Activated T-helper 2 cell treated with anti-CD3 and anti-CD28 coated beads, Interferon-gamma antibody, Interleukin-2, Interleukin-4, amounts not matched to agents 10 μg/mL and 5 μg/mL and 100 μg/mL, durations not matched to agents 14 hours and 24 hours and 36 hours (primary cell): ENCODE measurements at places on chromosomes 3 and 15. TPM values are rescaled to one million over a fixed set of nuclear protein-coding genes. Genes with fewer than 3 reads are reported as not detected.

DNA sequence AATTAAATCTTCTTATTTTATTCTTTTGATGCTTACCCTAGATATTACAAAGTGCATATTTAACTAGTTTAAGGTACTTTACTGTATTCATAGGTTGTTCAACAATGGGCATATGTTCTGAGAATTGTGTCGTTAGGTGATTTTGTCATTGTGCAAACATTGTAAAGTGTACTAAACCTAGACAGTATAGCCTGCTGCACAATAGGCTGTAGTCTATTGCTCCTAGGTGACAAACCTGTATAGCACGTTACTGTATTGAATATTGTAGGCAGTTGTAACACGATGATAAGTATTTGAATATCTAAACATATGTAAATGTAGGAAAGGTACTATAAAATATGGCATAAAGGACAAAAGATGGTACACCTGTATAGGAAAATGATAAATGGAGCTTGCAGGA is 100.7 kb downstream of the CACNA2D3 start:
- H3K36me3 ChIP-seq = no peaks in the 10 kb centered on the region
- no peak for DNase-seq
- H3K4me1 ChIP-seq = no peaks in the 10 kb centered on the region
- H3K4me3 ChIP-seq = no peak overlapping the region
- H3K27ac ChIP-seq = no peak overlapping the region
- no peaks in the 10 kb centered on the region for H3K27me3 ChIP-seq

DNA sequence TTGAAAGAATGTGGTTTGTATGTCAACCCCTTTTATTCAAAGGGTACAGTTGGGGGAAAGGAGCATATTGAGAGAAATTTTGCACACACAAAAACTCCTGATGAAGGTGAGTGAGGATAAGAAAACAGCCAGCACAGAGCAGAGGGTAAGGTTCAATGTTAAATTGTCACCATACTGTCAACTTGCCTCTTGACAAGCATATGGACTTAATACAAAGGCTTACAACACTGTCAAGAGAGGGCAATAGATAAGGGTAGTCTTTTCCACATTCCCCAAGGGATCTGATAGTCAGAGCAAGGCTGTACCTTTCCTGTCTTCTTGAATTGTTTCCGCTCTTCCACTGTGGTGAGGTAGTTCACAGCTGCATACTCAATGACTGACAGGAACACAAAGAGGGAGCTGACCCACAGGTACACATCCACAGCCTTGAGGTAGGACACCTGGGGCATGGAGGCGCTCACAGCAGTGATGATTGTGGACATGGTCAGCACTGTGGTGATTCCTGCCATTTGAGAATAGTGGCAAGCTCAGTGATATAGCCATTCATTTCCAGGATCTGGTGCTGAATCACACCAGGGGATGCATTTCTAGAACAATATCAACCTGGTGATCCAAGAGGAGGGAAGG is 20.4 kb upstream of the RIOX2 start:
- H3K27me3 ChIP-seq = peaks cover 6% of the 10 kb centered on the region
- no peak overlapping the region for H3K27ac ChIP-seq
- peaks cover 9% of the 10 kb centered on the region for H3K36me3 ChIP-seq
- H3K4me3 ChIP-seq = no peak overlapping the region
- peaks cover 28% of the 10 kb centered on the region for H3K4me1 ChIP-seq

GRCh38 chr3:31529421-31529820 is 3.3 kb upstream of the STT3B start:
- H3K36me3 ChIP-seq = peaks cover 4% of the 10 kb centered on the region
- no peak for DNase-seq
- H3K4me3 ChIP-seq = no peak overlapping the region
- no peak overlapping the region for H3K27ac ChIP-seq
- H3K27me3 ChIP-seq = peaks cover 5% of the 10 kb centered on the region
- H3K4me1 ChIP-seq = peaks cover 2% of the 10 kb centered on the region

- no peak for DNase-seq
- no peaks in the 10 kb centered on the region for H3K4me1 ChIP-seq
- peaks cover 12% of the 10 kb centered on the region for H3K27me3 ChIP-seq
- no peaks in the 10 kb centered on the region for H3K36me3 ChIP-seq
- H3K27ac ChIP-seq = no peak overlapping the region
These were observed 201.3 kb upstream of the PRICKLE2 start for GRCh38 chr3:64426551-64426950.

- no peaks in the 10 kb centered on the region for H3K36me3 ChIP-seq
- H3K27me3 ChIP-seq = no peaks in the 10 kb centered on the region
- no peak overlapping the region for H3K4me3 ChIP-seq
These were observed 284.2 kb upstream of the ROPN1 start for GRCh38 chr3:124276133-124276532.

- H3K27me3 ChIP-seq = no peaks in the 10 kb centered on the region
- DNase-seq = no peak
- H3K27ac ChIP-seq = no peak overlapping the region
- no peaks in the 10 kb centered on the region for H3K36me3 ChIP-seq
- H3K4me3 ChIP-seq = no peak overlapping the region
These were observed 55.8 kb downstream of the TMED3 start for GRCh38 chr15:79366691-79367090.

DNA sequence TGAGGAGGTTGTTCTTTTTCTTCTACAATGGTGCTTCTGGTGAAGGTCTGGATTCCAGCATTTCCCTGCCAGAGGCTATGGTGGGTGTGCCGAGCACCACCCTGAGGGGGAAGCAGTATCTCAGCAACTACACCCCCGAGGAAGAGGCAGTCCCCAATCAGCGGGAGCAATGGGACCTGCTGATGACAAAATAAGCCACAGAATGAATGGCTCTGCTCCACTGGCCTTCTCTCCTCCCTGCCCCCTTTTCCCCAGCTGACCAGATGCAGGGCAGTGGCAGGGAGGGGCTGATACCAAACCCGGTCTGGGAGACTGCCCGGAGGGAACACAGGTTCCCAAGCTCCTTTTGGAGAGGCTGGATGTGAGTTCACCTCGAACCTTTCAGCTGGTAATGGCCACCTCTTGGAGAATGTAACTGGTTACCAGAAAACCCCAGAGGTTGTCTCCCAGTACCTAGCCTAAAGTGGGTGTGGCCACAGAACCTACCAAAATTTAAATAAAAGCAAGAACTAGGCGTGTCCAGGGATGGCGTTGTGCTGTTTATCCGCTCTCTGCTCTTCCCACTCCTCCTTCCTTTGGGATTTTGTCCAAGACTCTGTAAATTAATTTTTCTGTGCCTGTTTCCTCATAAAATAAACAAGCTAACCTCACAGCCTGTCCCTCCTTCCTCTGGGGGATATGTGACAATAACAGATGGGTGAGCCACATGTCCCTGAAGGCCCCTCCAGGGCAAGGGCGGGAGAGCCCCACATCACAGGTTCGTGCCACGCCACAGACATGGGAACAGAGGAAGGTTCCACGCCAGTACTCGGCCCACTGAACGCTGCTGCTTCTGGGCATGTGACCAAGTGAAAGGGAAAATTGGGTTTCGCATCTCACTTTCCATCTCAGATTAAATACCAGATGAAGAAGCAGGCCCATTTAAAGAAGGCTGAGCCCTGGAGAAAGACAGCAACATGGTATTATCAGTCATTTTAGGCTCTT is 35.1 kb upstream of the SPTBN5 start:
- no peak for DNase-seq
- peaks cover 23% of the 10 kb centered on the region for H3K4me1 ChIP-seq
- H3K4me3 ChIP-seq = no peak overlapping the region

- H3K27me3 ChIP-seq = no peaks in the 10 kb centered on the region
- H3K36me3 ChIP-seq = peaks cover 23% of the 10 kb centered on the region
- peak overlapping the region; percentile 77 for H3K4me3 ChIP-seq
These were observed 21.8 kb upstream of the SLC25A38 start for GRCh38 chr3:39361252-39361927.

DNA sequence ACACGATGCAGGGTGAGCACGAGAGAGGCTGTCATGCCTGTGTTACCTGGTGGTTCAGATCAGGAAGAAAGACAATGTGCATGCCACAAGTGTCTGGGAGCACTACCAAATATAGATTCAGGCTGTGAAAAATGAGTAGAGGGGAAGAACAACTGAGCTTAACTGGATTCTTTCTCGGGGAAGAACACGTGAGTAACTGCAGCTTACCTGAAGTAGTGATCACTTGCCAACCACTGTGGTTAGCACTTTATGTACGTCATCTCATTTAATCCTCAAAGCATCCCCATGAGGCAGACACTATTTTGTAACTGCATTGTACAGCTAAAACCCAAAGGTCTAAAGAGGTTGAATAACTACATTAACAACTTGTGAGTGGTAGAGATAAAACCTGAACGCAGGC is 746.2 kb downstream of the TUSC7 start:
- no peak overlapping the region for H3K4me3 ChIP-seq
- no peaks in the 10 kb centered on the region for H3K4me1 ChIP-seq
- DNase-seq = no peak
- H3K27me3 ChIP-seq = no peaks in the 10 kb centered on the region

GRCh38 chr15:74692327-74692726 is 3.5 kb downstream of the EDC3 start:
- H3K27ac ChIP-seq = no peak overlapping the region
- no peak for DNase-seq
- no peak overlapping the region for H3K4me3 ChIP-seq

- H3K36me3 ChIP-seq = no peaks in the 10 kb centered on the region
- H3K27me3 ChIP-seq = no peaks in the 10 kb centered on the region
- H3K4me1 ChIP-seq = peaks cover 10% of the 10 kb centered on the region
- H3K4me3 ChIP-seq = no peak overlapping the region
These were observed 16.1 kb downstream of the C3orf22 start for GRCh38 chr3:126542340-126543241.

DNA sequence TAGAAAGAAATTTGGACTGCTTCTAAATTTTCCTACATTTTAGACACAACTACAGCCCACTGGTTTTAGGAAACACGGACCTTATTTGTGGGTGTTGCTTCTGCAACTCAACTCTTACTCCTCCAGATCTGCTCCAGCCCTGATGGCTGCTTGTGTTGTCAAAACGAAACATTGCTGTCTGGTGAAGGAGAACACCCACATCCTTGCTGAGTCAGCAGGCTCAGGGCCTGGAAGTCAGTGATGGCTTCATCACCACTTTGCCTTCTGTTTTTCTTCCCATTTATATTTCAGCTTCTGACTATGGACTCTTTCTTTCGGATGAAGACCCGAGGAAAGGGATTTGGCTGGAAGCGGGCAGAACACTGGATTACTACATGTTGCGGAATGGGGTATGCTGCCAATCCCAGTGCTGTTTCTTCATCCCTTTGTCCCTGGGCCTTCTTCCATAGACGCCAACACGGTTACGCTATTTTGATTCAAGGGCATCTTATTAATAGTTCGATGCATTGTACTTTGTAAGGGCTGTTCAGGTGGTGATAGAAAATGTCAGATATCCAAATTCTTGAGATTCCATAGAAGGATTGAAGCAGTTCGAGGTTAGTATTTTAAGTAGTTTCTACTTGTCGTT is 392.6 kb upstream of the TPM1 start:
- no peak overlapping the region for H3K27ac ChIP-seq
- peaks cover 10% of the 10 kb centered on the region for H3K4me1 ChIP-seq
- no peaks in the 10 kb centered on the region for H3K36me3 ChIP-seq
- H3K4me3 ChIP-seq = no peak overlapping the region
- no peaks in the 10 kb centered on the region for H3K27me3 ChIP-seq

GRCh38 chr3:20404741-20405100 is 218.7 kb upstream of the SGO1 start:
- no peaks in the 10 kb centered on the region for H3K27me3 ChIP-seq
- H3K4me3 ChIP-seq = no peak overlapping the region
- no peak overlapping the region for H3K27ac ChIP-seq
- H3K4me1 ChIP-seq = no peaks in the 10 kb centered on the region
- no peaks in the 10 kb centered on the region for H3K36me3 ChIP-seq

- H3K27me3 ChIP-seq = peaks cover 3% of the 10 kb centered on the region
- no peak overlapping the region for H3K27ac ChIP-seq
- no peak overlapping the region for H3K4me3 ChIP-seq
- peaks cover 2% of the 10 kb centered on the region for H3K4me1 ChIP-seq
These were observed 2.1 kb downstream of the HDAC11 start for GRCh38 chr3:13482106-13482690.

GRCh38 chr15:99187936-99188335 is 61.4 kb downstream of the TTC23 start:
- no peaks in the 10 kb centered on the region for H3K4me1 ChIP-seq
- no peak overlapping the region for H3K4me3 ChIP-seq
- H3K36me3 ChIP-seq = peaks cover 3% of the 10 kb centered on the region
- no peak overlapping the region for H3K27ac ChIP-seq
- DNase-seq = no peak

- H3K27me3 ChIP-seq = peaks cover 27% of the 10 kb centered on the region
- no peak overlapping the region for H3K27ac ChIP-seq
- H3K4me3 ChIP-seq = no peak overlapping the region
- no peak for DNase-seq
- no peaks in the 10 kb centered on the region for H3K36me3 ChIP-seq
These were observed 24.9 kb downstream of the DUOX2 start for GRCh38 chr15:45088801-45089711.

DNA sequence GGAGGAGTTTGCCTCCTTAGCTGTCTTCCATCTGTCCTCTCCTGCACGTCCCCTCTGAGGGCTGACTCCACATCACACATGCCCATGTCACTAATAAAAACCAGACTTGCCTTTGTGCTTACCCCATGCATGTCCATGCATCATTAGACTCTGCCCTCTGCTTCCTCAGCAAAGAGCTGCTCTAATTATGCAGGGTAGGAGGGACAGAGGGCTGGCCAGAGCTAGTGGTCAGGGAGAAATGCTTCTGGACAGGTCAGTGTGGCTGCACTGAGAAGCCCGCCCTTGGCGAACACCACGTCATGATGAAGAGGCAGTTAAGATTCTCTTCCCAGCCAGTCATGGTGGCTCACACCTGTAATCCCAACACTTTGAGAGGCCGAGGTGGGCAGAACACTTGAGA is 8.9 kb downstream of the CA12 start:
- peaks cover 54% of the 10 kb centered on the region for H3K4me1 ChIP-seq
- no peaks in the 10 kb centered on the region for H3K36me3 ChIP-seq
- no peak overlapping the region for H3K4me3 ChIP-seq
- H3K27ac ChIP-seq = no peak overlapping the region
- H3K27me3 ChIP-seq = peaks cover 4% of the 10 kb centered on the region

The GOLGA6L4 gene
- total RNA-seq = 1.8 and 2.1 TPM in 2 replicates

The PRSS50 gene
- not detected in 2 replicates for total RNA-seq

The ZBED2 gene
- total RNA-seq = 543 and 546 TPM in 2 replicates

The ZNF660 gene
- total RNA-seq = 0.07 and 0.32 TPM in 2 replicates

The IL17RD gene
- 0.07 and 0.09 TPM in 2 replicates for total RNA-seq

The SLC38A3 gene
- total RNA-seq = not detected in 2 replicates

The CLDN11 gene
- total RNA-seq = 0.18 TPM in 1 of 2 replicates, not detected in the other

The CRYBG3 gene
- total RNA-seq = 7.2 and 7.5 TPM in 2 replicates

The VPS39 gene
- 67.7 and 70.6 TPM in 2 replicates for total RNA-seq

The SCAANT1 gene
- 1.8 TPM in 1 of 2 replicates, not detected in the other for total RNA-seq

The SSUH2 gene
- 0.18 TPM in 1 of 2 replicates, not detected in the other for total RNA-seq

The GOLGA6A gene
- not detected in 2 replicates for total RNA-seq
